ENCODE measurements at places on chromosomes 3 and 15. TPM values are rescaled to one million over a fixed set of nuclear protein-coding genes. Genes with fewer than 3 reads are reported as not detected.

POPDC2 gene
- total RNA-seq = 1.0 TPM

SRGAP3 gene
- total RNA-seq = 4.9 TPM

DPH6 gene
- 13.5 TPM for total RNA-seq

BCHE gene
- 6.6 TPM for total RNA-seq

SLC9C1 gene
- 2.2 TPM for total RNA-seq

KIF15 gene
- total RNA-seq = 2.2 TPM

FAM81A gene
- 0.75 TPM for total RNA-seq

ACOX2 gene
- total RNA-seq = 0.41 TPM

KNG1 gene
- not detected for total RNA-seq

CAMK2N2 gene
- total RNA-seq = 0.67 TPM

PRRT3 gene
- 2.1 TPM for total RNA-seq

LDHAL6B gene
- not detected for total RNA-seq

MESP1 gene
- 2.6 TPM for total RNA-seq

CAMKV gene
- not detected for total RNA-seq

CBLB gene
- 15.1 TPM for total RNA-seq

CCR9 gene
- not detected for total RNA-seq

DNAH12 gene
- total RNA-seq = 0.41 TPM

CHRNA7 gene
- 4.8 TPM for total RNA-seq

UROC1 gene
- total RNA-seq = not detected

GCHFR gene
- 13.2 TPM for total RNA-seq

All from kidney epithelial cell (primary cell).